NCI-H1417 treated with DMSO at 0.1 percent for 48 hours (cell line): ENCODE measurements at places on chromosomes 2 and 18.

DNA sequence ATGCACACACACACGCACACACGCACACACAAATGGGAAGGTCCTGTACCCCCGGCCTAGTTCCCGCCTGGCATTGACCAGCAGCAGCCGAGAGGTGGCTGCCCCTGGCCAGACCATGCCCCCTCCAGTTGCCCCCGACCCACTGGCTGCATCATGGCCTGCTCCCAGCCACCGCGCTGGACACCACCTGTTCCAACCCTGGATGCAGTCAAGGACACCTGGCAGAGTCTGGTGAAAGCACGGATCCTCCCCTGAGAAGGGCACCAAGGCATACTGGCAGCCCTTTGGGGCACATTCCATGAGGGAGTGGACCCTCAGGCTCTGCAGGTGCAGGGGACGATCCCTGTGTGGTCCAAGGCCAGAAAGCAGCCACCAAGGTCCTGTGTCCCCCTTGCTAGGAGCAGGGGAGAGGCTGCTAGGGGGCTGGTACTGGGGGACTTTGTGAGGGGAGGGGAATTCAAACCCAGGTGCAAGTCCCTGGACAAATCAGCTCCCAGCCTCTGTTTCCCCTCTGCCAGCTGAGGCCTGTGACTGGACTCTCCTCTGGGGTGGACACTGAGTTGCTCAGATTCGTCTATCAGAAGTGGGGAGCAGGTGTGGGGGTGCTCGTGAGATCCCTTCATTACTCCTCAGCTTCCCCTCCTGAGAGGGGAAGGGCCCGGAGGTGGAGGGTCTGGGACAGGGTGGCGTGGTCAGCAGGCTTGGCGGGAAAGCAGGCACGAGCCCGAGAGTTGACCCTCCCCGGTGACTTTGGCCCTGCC lies 3.5 kb downstream of the ESPNL start:
- DNase-seq, result no peak

DNA sequence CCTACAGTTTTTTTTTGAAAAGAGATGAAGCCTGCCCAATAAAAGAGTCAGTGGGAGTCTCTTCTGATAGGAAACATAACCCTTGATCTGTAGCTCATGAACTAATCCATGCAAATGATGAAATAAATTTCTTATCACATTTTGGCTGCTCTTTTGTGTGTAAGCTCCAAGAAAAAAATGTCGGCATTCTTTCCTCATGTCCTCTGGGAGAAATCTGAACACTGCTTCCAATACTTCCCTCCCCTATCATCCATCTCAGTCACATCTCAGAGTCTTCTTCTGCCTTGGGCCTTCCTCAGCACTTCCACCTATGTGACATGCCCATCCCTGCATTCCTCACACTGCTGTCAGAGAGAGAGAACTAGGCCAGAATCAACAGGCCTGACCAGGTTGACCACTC lies 395.7 kb upstream of the ST6GAL2 start:
- DNase-seq, result no peak

- no peak for DNase-seq
These were observed 17.3 kb downstream of the GALNT3 start for GRCh38 chr2:165776796-165777195.

DNA sequence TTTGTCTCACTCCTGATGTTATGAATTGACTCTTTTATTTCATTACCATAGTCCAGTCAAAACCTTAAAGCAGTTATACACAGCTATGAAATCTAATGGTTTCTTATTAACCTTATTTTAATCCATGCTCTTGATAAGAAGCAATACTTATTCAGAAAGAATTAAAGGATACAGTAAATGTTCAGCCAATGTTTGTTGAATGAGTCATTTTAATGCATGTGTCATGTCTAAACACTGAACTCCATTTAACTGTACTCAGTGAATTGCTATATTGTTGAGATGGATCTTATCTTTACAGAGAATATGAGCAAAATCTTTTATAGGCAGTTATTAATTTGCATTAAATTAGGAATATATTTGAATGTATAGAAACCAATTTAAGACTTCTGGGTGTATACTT lies 135.1 kb upstream of the TFPI start:
- DNase-seq, result no peak

- no peak for DNase-seq
These were observed 133.1 kb downstream of the TTN start for GRCh38 chr2:178674122-178674521.

DNA sequence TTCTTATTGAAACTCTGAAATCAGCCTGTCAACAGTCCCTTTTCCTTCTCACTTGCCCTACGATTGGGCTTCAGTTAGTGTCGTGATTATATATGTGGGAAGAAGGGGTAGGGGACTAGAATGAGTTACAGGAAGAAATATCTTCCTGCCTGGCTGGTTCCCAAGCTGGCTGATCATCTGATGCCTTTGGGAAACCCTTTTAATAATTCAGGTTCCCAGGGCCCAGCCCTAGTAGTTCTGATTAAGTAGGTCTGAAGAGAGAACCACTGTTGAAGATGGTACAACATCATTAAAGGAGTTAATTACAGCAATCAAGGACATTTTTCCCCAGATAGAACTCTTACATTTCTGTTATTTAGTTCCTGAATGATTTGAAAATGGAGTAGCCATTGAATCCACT lies 110.1 kb upstream of the EML6 start:
- DNase-seq, result no peak

DNA sequence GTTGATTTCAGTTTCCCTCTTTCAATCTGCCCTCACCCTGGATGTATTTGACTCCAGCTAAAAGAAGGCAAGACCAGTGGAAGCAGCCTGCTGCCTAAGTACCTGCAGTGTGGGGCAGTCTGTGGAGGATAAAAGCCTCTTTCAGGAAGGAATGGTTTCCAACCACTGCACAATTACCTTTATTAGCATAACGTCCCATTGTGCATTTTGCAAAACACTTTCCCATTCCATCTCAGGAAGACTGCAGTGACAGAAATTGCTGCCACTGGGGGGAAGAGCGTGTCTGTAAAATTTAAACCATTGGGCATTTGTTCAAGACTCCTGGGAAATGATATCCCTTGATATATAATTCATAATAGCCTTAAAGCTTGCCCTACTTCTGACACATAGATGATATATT lies 26.2 kb downstream of the CYRIA start:
- no peak for DNase-seq

GRCh38 chr2:30223413-30223874 lies 7.9 kb upstream of the LBH start:
- no peak for DNase-seq

DNA sequence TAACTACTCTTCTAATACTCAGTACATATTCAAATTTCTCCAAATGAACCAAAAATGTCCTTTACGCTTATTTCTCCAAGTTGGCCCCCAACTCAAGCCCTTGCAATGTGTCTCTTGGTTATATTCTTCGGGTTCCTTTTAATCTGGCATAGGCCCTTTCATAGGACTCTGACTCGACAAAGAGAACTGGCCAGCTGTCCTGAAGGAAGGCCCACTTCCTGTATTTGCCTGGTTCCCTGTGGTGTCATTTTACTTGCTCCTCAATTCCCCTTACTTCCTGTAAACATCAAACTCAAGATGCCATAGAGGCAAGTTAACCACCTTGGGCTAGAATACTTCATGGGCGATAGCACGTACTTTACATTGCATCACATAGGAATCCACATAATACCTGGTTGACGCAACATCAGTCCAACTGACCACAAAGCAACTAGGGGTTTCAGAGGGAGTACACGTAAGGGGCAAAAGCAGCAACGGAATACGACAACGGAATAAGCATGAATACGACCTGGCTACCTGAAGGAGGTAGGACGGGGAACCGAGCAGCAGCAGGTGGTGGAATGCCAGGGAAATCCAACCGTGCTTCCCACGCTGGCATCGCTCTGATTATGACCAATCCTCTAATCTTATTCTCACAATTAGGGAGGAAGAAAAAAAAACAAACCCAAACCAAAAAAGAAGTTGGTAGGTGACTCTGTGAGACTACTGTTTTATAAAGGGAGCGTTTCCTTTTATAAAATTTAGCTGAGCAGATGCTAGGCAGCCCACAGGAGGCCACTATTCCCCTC lies 823 bp upstream of the GORASP2 start:
- DNase-seq, result no peak

- no peak for DNase-seq
These were observed 71.0 kb upstream of the RFX8 start for GRCh38 chr2:101545950-101546349.

DNA sequence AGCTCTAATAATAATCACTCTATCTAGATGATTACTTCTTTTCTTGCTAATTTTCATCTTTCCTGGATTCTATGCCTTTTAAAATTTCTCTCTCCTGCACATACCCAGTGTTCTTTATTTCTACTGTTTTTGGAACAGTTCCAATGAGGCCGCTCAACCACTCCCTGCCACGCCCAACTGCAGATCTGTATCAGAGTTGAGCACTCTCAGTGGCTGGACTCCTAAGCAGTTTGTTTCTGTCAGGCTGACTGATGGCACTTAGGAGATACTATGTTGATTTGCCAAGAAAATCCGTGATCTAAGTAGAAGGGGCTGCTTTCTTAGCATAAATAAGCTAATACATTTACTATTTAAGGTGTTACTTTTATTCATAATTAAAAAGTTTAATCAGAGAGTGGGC lies 192.8 kb downstream of the ARHGAP15 start:
- no peak for DNase-seq

DNA sequence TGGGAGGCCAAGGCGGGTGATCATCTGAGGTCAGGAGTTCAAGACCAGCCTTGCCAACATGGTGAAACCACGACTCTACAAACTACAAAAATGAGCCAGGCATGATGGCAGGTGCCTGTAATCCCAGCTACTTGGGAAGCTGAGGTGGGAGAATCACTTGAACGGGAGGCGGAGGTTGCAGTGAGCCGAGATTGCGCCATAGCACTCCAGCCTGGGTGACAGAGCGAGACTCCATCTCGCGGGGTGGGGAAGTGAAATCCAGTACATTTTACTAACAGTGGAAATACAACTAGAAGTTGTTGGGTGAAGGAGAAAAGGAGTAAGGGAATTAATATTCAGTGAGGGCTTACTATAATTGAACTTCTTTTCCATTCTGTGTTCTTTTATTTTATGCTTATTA lies 13.2 kb upstream of the ENOSF1 start:
- no peak for DNase-seq

- DNase-seq, result no peak
These were observed 22.7 kb upstream of the DSC1 start for GRCh38 chr18:31185186-31185950.

DNA sequence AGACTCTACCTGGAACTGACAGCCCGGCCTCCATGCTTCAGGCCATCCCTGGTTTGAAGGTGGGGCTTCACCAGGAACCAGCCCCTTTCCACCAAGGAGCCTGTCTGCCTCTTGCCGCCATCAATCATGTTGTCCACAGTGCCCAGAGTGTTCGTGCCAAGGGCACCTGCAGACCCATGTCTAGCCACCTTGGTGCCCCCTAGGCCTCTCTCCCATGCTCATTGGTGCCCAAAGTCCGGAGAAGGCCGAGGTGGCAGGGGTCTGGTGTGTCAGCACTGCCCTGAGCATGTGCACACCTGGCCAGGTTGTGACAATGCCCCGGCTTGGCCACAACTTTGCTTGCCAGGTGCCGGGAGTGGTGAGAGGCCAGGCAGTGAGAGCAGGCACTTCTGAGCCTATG lies 114.8 kb downstream of the COPS8 start:
- no peak for DNase-seq

- no peak for DNase-seq
These were observed 227.8 kb downstream of the ZNF407 start for GRCh38 chr18:74825460-74825859.

GRCh38 chr2:136392897-136393505 lies 275.1 kb upstream of the CXCR4 start:
- DNase-seq, result no peak

GRCh38 chr2:242011991-242012764 lies 142.6 kb downstream of the RTP5 start:
- no peak for DNase-seq

GRCh38 chr2:66013456-66013855 lies 421.5 kb upstream of the MEIS1 start:
- no peak for DNase-seq

DNA sequence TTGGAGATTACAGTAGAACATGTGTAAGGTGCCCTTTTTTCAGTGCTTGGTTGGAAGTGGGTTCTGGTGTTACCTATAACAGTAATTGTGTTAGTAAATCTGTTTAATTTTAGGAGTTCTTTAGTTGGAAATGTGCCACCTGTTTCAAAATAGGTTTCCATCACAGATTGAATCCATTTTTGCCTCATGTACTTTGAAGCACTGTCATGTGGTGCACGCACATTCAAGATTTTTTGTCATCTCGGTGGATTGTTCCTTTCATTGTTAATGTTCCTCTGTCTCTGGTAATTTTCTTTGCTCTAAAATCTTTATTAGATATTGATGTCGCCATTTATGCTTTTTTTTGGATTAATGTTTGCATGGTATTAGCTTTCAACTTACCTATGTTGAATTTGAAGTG lies 1.3 kb downstream of the ATP9B start:
- DNase-seq, result no peak

- no peak for DNase-seq
These were observed 3.9 kb downstream of the NPAS2 start for GRCh38 chr2:100823665-100824438.

DNA sequence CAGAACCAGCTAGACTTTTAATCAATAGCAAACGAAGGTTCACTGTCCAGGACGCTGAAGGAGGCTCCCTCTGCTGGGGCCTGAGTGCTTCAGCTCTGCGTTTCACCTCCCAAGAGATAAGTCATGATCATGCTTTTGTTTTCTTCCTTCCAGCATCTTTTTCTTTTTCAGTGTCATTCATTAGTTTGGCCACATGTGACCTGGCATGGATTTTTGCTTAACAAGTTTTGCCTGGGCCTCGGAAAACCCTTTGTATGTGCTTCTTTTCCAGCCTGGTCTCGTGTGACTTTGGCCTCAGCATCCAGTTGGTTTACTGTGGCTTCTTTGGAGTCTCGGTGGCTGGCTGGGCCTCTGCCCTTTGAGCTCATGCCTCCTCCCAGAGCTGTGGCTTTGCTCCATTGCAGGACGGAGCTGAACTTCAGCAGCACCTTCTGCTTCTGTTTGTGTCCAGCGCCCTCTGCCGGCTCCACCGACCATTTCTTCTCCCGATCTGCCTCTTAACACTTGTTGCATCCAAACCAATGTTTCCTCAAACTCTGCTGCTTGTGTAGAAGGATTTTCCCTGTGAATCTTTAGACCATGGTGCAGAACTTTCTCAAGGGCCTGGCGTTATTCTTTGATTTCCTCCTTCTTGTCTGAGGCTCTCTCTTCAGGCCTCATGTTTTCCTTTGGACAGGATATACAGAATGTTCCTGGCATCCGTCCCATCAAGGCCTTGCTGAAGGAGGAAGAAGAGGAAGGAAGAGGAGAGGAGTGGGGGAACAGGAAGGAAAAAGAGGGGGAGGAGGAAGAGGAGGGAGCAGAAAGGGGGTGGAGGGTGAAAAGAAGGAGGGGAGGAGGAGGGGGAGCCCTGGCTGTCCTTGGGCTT lies 23.6 kb upstream of the HES6 start:
- no peak for DNase-seq

GRCh38 chr2:8628179-8628865 lies 53.5 kb upstream of the ID2 start:
- no peak for DNase-seq

DNA sequence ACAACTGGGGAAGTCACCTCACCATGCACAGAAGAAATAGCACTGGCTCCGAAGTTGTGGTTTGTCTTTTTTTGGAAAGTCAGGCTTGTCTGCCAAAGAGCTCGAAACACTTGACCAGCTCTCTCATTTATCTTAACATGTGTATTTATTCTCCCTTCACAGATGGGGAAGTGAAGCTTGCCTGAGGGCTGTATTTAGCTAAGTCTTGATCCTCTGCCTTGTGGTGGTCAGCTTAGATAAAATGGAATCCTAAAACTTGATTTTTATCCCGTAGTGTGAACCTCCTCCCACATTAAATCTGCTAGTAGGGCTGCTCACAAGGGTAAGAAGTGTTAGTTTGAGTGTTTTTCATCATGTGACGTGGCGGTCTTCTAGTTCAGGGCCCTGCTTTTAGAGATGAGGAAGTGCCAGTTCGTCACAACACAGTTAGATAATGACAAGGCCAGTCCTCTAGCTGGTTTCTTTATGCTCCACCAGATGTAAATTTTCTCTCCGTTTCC lies 89.7 kb downstream of the TMEM247 start:
- DNase-seq, result no peak
